NCI-H1930 (cell line): ENCODE measurements at places on chromosomes 2 and 18.

DNA sequence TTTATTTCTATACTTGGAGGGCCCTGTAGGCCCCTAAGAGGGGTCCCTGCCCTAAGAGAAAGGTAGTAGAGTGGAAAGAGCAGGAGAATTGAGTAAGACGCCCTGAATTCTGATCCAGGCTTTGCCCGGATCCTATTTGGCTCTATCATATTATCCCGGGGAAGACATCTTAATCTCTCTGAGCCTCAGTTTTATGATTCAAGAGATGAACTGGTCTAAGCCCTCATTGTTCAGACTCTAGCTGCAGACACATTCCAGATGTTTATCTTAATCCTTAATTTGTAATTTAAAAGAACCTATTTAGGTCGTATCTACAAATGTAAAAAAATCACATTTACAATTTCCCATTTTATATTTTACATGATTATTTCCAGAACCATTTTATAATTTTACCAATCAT, 220.1 kb downstream of the AGPS start:
- no peak for DNase-seq

- DNase-seq = no peak
Measured at GRCh38 chr18:75433098-75433497, 5.6 kb upstream of the SMIM21 start.

DNA sequence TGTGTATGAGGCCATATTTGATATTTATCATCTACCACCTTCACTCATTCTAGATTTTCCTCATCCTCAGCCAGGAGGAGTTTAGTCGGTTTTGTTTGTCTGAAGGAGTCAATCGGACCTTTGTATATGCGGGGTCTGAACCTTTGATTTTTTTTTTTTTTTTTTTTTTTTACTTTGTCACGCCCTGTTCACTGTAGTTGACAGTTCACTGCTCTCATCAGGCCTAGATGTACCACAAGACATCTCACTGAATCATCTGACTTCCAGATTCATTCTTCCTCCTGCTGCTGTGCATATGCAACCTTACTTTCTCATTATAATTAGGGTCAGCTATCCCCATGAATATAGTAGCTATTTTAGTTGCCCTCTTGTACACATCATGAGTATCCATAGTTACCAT, 133.2 kb downstream of the ARHGAP15 start:
- DNase-seq = no peak

- DNase-seq = no peak
Measured at GRCh38 chr18:44128365-44128764, 552.3 kb upstream of the SETBP1 start.

DNA sequence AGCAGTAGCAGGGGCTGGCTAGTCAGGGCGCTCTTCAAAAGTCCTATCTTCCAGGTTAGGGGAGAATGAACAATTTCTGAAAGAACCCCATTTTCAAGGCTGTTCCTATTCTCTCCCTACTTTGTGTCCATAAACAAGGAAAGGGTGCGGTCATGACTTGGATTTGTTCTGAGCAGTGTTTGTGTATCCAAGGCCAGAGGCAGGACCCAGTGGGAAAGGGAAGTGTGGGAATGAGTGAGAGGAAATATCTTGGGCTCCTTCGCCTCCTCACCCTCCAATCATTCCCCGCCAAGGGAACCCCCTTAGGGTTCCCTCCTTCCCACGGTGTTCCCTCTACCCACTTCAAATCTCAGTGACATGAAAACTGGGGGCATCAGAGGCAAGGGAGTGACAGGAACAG, 25.5 kb upstream of the SPTBN1 start:
- no peak for DNase-seq

GRCh38 chr2:134420259-134420658, 166.4 kb downstream of the MGAT5 start:
- no peak for DNase-seq

DNA sequence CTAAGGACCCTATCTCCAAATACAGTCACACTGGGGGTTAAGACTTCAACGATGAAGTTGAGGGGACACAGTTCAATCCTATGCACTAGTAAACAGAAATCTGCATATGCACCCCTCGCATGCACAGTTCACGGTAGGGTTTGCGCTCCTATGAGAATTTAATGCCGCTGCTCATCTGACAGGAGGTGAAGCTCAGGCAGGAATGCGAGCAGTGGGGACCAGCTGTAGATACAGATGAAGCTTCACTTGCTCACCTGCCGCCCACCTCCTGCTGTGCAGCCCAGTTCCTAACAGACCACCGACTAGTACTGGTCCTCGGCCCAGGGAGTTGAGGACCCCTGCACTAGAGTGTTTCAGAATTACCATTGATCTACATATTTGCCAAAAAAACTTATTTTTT, 40.0 kb upstream of the FAHD2A start:
- no peak for DNase-seq

GRCh38 chr18:9711361-9712129, 3.4 kb downstream of the RAB31 start:
- DNase-seq = no peak

DNA sequence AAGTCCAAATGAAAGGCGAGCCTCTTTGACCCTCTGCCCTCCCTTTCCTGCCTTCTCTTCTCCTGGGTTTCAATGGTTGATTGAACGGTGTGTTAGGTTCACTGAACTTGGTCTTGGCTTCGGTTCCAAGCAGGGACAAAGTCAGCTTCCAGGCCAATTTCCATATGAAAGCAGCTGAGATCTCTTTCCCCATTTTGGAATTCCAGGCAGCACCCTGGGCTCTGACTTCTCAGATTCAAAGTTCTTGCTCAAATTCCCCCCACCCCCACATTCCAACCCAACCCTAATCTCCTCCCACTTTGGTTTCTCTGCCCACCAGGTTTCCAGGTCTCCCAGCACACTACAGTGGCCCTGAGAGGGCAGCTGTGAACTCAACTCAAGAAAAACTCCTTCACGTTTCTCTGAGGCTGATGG, 231.0 kb downstream of the INSIG2 start:
- DNase-seq = no peak

DNA sequence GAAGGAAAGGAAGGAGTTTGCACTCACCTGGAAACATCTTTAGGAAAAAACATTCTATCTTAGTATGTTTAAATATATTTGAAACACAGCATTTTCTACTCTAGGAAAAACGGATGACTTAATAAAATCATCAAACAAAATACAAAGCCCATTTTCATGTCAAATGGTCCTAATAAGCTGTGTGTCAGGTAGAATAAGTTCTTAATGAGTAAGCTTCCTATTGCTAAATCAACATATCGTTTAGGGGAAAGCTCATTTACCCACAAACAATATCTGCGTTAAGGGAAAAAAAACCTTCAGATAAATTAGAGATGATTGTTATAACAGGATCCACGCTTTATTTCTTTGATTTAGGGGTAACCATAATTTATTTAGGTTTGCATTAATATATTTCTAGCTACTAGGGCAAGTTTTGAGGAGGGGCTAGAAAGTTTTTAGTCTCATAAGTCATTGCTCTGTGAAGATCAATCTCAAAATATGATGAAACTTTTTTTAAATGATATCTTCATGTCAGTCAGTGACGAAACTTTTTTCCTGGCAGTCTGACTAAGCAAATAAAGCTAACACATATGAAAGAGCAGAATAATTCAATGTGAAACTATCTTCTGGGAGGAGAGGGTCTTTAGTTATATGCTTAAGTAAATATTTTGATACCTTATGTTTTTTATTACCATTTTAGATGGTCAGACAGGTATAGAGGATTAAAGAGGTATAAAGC, 147.1 kb downstream of the WDSUB1 start:
- DNase-seq = no peak

- no peak for DNase-seq
Measured at GRCh38 chr2:54673501-54673998, 49.9 kb upstream of the EML6 start.

- DNase-seq = no peak
Measured at GRCh38 chr18:56407646-56408180, 230.7 kb downstream of the TXNL1 start.

GRCh38 chr2:16028644-16029043, 88.3 kb downstream of the MYCN start:
- DNase-seq = no peak

GRCh38 chr2:152532241-152532640, 185.0 kb downstream of the PRPF40A start:
- no peak for DNase-seq

- no peak for DNase-seq
Measured at GRCh38 chr2:211055438-211055837, 499.0 kb downstream of the CPS1 start.

GRCh38 chr2:33229646-33230045, 246.8 kb upstream of the RASGRP3 start:
- DNase-seq = no peak

GRCh38 chr2:181258720-181259119, 198.5 kb upstream of the ITGA4 start:
- no peak for DNase-seq

DNA sequence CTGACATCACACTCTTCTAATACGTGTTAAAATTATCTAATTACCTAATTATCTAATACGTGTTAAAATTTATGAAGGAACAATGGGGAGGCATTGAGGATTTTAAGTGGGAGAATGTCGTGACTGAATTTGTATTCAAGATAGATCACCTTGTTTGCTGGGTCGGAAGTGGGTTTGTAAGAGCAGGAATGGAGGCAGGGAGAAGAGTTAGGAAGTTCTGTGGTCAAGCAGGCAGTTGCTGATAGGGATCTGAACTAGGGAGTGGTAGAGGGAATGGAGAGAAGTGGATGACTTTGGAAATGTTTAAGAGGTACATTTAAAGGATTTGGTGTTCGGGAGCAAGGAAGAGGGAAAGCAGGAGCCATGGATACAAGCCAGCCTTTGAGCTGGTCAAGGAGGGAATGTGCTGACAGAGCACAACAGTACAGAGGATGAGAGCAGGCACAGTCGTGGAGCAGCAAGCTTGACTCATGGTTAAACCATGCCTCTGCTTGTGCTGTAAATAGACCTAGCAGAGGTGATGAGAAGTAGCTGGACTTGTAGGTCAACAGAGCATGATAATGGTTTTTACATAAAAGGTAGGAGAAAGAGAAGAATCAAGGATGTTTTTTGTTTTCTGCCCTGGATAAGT, 16.2 kb downstream of the IL18RAP start:
- DNase-seq = no peak

DNA sequence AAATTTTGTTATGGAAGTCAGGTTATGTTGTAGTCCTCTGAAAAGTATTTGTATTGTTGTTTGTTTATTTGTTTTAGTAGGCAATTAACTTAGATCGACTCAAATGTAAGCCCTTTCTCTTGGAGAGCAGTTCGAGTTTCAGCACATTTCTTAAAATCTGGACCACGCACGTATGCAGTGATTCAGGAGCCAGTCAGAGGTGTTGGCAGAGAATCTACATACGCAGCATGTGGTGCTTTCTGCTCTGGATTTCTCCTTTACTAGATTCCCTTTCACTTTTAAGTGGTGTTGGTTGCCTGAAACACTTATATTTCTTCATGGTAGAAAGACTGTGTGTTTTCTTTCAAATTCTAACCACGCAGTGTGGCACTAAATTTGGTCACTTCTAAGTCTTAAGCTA, 773.9 kb upstream of the LRATD1 start:
- no peak for DNase-seq

DNA sequence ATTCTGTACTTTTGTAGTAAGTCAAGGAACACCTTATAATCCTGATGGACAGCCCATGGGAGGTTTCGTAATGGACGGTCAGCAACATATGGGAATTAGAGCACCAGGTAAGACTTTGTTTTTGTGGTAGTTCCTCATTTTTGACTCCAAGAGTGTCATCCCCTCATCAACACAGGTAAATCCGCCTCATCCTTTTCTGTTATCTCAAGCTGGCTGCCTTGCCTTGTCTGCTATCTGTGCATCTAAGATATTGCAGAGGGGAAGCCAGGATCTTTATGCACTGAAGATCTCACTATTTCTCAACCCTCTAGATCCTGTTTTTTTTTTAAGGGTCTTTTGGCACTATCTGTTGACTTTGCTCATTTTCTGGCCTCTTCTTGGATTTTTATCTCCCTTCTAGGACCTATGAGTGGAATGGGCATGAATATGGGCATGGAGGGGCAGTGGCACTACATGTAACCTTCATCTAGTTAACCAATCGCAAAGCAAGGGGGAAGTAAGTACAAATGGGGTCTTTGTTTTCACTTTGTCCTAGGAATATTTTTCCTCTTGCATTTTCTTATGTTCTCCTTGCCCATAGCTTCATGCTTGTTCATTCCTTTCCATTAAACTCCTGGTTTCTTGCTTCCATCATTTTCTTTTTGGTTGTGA, 133.8 kb downstream of the MEIS1 start:
- no peak for DNase-seq

GRCh38 chr2:172812158-172812744, 76.6 kb downstream of the RAPGEF4 start:
- no peak for DNase-seq

DNA sequence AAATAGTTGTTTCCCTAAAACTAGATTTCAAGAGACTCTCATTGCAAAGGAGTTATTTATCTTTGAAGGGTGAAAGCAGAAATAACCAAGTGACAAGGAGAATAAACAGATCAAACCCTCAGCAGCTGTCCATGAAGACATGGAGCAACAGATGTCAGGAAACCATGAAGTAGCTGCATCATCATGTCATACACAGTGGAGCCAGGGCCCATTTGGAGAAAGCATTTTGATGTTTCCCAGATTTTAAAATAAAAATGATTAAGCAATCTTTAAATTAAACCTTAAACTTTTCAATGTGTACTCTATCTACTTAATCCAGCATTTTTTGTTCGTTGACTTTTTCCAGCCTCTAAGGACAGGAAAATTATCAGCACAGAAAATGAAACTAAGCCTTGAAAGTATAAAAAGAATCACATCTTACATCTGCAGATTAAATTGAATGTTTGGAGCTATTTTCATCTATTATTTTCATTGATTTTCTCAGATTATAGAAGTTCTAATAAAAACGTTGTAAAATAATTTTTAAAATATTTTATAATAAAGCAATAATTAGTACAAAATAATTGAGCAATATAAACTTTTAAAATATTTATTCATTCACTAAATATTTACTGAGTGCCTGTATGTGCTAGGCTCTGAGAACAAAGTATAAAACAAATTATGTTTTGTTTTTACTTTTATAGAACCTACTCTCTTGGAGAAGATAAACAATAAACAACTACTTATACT, 860.1 kb downstream of the BCL11A start:
- DNase-seq = no peak

GRCh38 chr2:233414777-233415570, 60.7 kb downstream of the DGKD start:
- no peak for DNase-seq

DNA sequence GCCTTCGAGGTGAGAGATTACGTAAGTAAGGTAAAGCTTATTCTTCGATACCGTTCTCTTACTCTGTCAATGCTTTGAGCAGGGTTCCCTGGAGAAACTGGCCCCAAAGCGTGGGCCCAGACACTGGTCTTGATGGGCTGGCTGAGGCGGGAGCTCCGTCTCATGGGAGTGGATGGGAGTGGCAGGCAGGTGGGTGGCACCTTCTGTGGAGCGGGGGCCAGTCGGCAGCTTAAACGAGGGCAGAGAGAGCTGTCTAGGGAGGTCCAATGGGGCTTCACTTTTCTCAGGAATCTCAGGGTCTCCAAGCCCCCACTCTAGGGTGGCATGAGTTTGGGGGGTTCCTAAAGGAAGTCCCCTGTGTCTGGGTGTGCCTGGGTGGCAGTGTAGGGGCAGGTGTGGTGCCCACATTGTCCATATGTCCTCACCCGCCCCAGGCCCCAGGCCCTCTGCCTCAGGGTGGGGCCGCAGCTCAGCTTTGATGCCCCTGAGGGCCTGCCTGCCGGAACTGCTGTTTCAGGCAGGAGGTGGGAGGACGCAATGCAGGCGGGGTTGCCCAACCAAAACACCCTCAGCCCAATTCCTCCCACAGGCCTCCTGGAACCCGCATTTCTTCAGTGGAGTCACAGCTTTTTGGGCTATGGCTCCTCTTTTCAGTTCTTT, 32.5 kb upstream of the FOSL2 start:
- no peak for DNase-seq
